Thymus (tissue), 14 donors: ENCODE measurements at places on chromosomes 2 and 18.

DNA sequence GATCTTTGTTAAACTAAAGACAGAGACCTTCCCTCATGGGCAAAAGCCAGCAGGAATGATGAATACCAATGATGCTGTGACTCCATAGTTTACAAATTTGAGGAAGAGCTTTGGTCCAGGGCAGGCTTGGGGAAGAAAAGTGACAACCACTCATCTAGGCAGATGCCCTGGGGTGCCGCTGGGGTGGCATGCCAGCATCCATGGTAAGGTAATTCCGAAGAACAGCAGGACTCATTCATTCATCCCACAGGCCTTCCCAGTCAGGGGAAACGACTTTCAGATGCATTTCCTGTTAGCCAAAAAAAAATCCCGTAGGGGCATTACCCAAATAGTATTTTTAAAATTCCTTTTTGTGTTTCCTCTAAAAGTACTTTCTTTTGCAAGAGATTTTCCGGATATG is 180.7 kb upstream of the SERPINE2 start:
- DNase-seq, result no peak

- DNase-seq, result no peak
These were observed 174.0 kb upstream of the NT5C1B start for GRCh38 chr2:18763338-18763737.

- no peak for DNase-seq
These were observed 226.3 kb downstream of the ZNF521 start for GRCh38 chr18:25125680-25126079.

- DNase-seq, result no peak
These were observed 199.6 kb downstream of the PRKCE start for GRCh38 chr2:45851111-45851510.

- no peak for DNase-seq
These were observed 29.2 kb downstream of the NIFK start for GRCh38 chr2:121707344-121707919.

DNA sequence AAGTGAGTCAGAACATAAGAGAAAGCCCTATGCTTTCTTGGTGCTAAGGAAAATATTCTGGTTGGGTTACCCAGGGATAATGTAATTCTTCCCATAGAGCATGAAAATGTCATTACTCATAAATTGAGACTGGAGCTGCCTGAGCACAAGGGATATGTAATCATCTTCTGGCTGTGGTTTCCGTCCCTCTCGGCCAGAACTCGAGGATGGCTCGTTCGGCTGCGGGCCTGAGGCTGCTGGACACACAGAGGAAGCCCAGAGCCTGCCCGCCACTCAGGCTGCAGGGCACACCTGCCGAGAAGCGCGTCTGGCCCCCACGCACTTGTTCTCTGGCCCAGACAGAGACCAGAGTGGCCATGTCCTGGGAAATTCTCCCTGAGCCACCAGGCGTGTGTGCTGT is 104.9 kb downstream of the ASAP2 start:
- DNase-seq, result no peak

- DNase-seq, result no peak
These were observed 26.8 kb upstream of the INHBB start for GRCh38 chr2:120319123-120319522.

GRCh38 chr2:229974266-229974665 is 52.0 kb downstream of the FBXO36 start:
- DNase-seq, result no peak

DNA sequence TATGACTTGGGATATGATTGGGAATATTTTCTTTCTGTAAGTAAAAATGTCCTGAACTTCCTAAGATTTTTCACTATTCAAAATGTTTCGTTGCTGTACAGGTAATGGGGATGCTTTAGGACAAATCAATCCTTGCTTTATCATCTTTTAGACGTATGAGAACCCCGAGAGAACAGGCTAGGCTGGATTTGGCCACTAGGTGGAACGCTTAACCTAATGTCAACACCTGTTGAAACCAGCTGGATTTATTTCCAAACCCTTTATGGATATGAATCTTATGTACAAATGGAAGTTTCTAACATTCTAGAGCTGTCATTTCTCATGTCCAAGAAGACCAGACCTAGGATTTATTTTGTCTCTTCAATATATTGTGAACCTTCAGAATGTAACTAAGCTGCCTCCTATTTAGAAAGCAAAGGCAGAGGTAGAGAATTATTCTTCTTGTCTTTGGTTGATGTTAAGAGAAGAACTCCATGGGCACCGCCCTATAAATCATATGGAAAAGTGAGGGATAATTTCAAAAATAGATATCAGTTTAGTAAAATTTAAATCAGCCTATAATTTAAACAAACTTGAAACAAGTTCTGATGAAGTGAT is 96.7 kb downstream of the PMAIP1 start:
- no peak for DNase-seq

GRCh38 chr2:160406591-160407392 is 86.8 kb downstream of the RBMS1 start:
- DNase-seq, result no peak

DNA sequence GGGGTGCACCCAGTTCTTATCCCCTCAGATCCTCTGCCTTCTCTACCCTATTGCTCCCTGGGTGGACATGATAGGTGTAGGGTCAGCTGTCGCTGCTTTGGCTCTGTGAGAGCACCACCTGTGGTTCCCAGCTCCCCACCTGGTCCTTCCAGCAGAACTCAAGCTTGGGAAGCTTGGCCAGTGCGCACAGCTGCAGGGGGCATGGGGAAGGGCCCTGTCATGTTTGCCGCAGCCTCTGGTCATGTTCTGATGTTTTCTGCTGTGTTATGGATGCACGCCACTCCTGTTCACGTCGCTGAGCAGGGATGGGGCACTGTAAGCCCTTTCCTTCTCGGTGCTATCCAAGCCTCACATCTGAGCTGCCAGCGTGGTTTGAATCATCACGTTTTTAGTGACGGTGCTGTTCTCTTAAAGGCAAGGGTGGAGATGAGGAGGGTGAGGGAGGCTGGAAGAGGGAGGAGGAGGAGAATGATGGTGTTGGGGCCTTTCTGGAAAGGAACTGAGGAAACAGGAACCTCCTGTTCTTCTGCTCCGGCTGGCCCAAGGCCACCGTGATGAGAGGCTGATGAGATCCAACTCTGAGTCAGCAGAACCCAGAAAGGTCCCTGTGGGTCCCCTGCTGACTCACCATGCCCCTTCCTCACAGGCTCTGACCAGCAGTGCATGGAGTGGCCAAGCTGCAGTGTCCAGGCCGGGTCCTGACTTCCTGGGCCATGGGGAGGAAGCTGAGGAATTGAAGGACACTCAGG is 78.0 kb downstream of the LIPG start:
- no peak for DNase-seq

DNA sequence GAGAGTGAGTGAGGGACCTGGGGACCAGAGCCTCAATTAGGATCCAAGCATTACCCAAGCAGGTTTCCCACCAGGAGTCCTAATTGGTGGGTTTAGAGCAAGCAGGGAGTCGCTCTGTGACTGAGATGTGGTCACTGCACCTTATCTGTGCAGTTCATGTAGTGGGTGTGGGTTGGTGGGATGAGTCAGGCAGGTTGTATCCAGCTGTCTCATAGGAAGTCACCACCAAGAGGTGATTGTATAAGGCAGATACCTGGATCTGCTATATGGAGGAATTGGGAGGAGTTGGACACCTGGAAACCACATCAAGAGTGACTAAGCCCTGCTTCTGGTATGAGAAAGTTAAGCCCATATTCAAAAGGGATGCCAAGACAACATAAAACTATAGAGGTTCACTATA is 106.8 kb downstream of the ARHGAP28 start:
- DNase-seq, result no peak

GRCh38 chr2:45855374-45855773 is 203.9 kb downstream of the PRKCE start:
- no peak for DNase-seq

DNA sequence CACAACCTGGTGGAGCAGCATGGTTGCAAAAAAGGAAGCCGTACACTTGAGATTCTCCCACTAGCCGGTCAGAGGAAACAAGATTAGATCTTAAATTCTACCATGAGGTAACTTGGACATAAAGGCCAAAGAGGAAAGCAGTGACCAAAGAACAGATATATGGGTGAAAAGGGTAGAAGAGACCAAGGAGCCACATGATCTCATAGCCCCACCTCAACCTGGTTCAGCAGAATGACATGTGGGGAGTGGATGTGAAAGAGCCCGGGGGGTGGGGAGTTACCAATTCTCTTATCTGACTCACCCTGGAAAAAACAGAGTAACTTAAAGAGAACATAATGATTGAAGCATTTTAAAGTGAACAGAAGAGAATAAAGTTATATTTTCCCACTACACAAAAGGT is 683.0 kb downstream of the DSC3 start:
- no peak for DNase-seq

DNA sequence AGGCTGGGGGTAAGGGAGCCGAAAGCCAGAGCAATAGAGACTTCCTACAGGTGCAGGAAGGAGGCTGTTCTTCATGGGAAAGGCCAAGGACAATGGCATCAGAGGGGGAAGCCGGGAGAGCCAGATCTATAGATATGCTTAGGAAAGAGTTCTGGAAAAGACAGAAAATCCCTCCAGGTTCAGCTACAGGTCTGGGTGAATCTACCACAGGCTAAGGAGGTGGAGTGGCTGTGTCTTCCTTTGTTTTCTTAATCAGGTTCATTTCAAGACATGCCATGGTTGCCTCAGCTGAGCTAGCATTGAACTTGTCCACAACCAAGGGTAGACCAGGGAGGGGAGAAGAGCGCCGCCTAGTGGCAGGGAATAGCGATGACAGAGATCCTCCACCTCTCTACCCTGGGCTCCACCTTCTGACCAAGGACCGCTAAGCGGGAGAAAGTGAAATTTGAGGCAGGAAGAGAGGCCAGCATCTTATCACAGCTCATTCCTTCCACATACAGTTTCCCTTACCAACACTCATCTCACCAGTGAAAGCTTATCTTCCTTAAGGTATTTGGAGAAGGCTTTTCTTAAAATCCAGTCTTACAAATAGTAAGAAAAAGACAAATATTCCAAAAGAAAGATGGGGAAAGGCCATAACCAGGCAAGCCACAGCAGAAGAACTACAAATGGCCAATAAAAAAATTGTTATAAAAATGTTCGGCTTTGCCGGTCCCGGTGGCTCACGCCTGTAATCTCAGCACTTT is 74.2 kb downstream of the VIT start:
- peak; percentile 33 for DNase-seq

DNA sequence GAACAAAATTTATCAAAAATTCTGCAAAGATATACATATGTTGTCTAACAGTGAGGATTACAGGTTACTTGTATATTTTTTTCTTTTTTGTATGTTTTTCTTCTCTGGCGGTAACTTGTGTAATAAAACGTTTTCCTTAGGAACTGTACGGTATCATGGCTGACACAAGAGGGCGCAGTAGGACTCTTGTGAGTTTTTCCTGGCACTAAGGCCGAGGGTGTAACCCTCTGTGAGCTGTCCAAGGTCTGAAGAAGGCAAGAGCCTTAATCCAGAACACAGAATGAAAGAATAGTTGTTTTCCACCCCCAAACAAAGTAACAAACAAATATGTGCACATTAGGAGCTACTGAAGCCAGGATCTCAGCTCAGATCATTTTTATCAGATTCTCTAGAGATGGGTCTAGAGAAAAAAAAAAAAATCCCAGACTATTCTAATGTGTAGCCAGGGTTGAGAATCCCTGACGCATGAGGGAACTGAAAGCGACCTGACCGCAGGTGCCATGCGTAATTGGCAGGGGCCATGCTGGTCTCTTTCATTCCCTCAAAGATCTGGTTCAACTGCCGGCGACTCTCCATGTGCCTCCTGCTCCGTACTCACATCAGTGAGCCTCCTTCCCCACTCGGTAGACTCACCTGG is 27.0 kb downstream of the TMEM200C start:
- peak; percentile 34 for DNase-seq

- no peak for DNase-seq
These were observed 103.3 kb downstream of the CTAGE1 start for GRCh38 chr18:22314420-22314819.

DNA sequence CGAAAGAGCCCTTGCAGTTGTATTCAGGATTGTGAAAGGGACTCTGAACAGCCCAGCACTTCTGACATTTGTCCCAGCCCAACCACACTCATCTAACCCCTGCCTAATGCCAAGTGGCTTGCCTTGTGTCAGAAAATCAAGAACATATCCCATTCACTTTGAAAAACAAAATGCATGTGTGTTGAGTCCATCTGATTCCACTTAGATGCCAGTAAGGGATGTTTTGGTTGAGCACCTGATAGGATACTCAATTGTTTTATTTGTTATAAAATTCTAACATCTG is 776.8 kb downstream of the BCL11A start:
- no peak for DNase-seq

GRCh38 chr2:229243890-229244560 is 27.1 kb downstream of the PID1 start:
- DNase-seq, result no peak

DNA sequence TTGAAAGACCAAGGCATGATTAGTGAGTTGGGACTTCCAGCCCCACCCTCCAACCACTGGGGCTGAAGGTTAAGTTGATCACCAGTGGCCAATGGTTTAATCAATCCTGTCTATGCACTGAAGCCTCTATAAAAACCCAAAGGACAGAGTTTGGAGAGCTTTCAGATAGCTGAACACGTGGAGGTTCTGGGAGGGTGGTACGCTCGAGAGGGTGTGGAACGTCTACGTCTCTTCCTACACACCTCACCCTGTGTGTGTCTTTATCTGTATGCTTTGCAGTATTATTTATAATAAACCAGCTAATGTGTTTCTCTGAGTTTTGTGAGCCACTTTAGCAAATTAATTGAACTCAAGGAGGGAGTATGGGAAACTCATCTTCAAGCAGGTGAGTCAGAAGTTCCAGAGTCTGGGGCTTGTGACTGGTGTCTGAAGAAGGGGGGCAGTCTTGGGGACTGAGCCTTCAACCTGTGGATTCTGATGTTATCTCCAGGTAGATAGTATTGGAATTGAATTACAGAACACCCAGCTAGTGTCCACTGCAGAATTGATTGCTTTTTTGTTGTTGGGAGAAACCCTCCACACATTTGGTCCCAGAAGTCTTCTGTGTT is 20.3 kb downstream of the ACTR3 start:
- DNase-seq, result no peak

- DNase-seq, result no peak
These were observed 100.9 kb downstream of the IRS1 start for GRCh38 chr2:226698671-226699070.

DNA sequence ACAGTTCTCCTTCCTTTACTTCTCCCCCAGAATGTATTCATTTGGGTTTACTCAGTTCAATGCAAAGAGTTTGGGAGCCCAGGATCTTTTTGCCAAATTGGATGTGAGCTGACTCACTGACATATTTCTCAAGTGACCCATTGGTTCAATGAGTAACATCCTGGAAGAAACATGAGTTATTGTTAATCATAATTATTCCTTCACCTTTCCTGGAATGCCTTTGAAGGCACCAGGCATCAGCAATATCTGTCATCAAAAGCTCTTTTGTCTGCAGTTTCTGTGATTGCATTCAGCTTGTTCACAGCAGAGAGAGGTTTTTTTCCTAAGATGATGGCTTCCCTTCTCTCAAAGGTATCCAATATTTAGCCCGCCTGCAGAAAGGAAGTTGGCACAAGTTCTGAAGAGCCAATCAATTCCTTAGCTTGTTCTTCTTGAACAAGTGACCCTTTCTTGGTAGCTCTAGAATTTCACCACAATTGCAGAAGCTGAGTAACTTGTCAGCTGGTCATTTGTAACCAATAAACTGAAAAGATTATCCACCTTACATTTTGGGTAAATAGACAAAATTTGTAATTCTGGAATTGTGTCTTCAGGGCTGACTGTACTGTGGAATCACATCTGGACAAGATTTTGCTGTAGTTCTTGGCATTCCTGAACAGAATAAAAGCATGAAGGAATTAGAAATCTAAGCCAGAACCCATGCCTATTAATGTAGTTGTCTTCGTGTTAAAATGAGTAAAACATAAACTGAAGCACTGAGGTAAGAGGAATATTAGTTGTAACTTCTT is 72.2 kb upstream of the TMEM17 start:
- DNase-seq, result no peak
